Effector memory CD8-positive, alpha-beta T cell (primary cell): ENCODE measurements at places on chromosomes 6 and 20.

DNA sequence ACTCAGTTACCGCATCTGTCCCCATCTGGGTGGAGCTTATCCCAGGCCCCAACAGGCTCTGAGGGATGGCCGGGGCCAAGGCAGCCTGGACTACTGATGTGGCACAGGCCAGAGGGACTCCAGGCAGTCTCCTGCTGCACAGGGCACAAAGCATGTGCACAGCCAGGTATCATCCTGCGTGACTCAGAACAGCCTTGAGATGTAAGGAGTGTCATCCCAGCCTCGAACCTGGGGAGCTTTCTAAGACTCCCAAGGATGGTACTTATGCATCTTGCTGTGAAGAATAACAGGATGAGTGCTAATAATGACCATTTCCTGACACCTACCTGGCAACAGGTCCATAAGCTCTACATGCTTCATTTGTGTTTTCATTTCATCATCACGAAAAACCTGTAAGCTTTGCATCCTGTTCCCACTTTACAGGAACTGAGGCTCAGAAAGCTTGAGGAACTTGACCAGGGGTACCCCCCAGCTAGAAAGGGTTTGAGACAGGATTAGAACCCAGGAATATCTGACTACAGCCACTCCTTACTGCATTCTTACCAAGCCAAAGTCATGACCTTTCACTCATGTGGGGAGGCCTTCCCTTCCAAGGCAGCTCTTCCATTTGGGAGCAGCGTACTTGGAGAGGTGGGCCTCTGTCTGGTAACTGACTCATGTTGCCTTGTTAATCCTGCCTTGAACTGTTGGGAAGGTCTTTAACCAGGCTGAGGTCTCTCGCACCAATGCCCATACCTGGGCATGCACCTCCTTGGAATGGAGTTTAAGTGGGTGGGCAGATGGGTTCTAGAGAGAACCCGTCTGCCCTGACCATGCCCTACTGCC lies 1.9 kb downstream of the TRIB3 start:
- no peak for DNase-seq
- H3K27ac ChIP-seq = peak overlapping the region; percentile 66
- H3K4me3 ChIP-seq = peak overlapping the region; percentile 90
- H3K36me3 ChIP-seq = peaks cover 14% of the 10 kb centered on the region

DNA sequence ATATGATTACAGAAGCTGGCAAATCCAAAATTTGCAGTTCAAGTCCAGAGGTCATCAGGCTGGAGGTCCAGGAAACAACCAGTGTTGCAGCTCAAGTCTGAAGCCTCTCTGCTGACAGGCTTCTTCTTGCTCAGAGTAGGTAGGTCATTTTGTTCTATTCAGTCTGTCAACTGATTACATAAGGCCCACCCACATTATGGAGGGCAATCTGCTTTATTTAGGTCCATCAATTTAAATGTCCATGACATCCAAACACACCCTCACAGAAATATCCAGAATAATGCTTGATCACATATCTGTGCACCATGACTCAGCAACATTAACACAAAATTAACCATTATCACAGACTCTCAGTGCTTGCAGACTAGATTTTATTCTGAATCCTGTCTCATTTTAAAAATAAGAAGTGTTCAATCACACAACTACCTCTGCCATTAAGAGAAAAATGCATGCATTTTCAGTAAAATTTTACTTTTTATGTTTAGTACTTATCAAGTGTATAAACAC lies 759.2 kb upstream of the ADGRB3 start:
- H3K36me3 ChIP-seq = no peaks in the 10 kb centered on the region
- DNase-seq = no peak
- no peak overlapping the region for H3K27ac ChIP-seq
- no peaks in the 10 kb centered on the region for H3K4me1 ChIP-seq
- H3K27me3 ChIP-seq = no peaks in the 10 kb centered on the region

- peaks cover 25% of the 10 kb centered on the region for H3K4me1 ChIP-seq
- DNase-seq = peak; percentile 16
- H3K4me3 ChIP-seq = no peak overlapping the region
- no peaks in the 10 kb centered on the region for H3K27me3 ChIP-seq
Observed at GRCh38 chr6:149233056-149233715, 84.3 kb upstream of the TAB2 start.

DNA sequence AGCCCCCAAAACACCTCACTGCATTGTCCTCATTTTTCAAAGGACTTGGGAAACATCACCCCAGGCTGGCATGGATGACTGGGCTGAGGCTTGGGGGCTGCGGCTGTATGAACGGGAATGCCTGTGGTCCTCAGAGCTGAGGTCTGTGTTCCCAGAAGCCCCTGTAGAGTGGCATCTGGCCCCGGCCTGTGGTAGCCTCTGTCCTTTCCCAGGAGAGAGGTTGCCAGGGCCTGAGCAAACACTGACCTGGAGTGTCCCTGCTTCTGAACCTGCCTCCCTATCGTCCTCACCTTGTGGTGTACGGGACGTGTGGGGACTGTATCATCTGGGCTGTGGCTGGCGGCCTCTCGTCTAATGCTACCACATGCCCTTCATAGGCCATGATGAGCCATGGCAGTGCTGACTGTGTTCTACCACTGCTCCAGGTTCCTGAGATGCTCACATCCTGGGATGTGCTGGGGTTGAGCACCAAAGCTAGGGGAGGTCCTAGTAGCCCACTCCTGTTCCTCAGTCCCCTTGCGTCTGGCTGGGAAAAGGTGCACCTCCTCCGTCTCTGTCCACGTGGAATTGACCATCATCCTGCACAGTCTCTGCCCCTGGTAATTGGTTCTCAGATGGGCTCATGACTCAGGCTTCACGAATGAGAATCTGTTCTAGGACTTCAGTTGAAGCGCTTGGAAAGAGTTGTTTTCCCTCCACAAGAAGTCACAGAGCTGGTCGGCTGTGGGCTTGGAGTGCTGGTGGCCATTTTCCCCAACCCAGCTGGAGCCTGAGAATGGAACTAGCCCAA lies 27.6 kb downstream of the PHACTR3 start:
- H3K27ac ChIP-seq = no peak overlapping the region
- no peak for DNase-seq
- peaks cover 42% of the 10 kb centered on the region for H3K27me3 ChIP-seq
- no peaks in the 10 kb centered on the region for H3K36me3 ChIP-seq
- no peaks in the 10 kb centered on the region for H3K4me1 ChIP-seq
- H3K4me3 ChIP-seq = no peak overlapping the region

DNA sequence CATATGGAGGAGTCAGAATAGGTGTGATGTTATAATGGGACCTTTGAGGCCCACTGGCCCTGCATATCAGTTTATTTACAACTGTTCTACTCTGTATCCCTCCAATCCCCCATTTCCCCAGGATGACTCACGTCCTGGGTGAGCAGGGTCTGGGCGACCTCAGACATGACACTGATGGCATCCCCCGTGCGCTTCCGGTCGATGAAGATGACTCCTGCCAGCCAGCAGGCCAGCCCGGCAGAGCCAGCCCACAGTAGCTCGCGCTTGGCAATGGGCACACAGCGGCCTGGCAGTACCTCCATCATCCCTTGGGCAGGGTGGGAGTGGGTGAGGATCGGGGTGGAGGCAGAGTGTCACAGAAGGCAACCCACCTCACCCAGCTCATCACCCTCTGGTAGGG lies 5.6 kb downstream of the AGPAT1 start:
- H3K36me3 ChIP-seq = peaks cover 7% of the 10 kb centered on the region
- no peaks in the 10 kb centered on the region for H3K27me3 ChIP-seq
- no peak for DNase-seq
- H3K4me1 ChIP-seq = peaks cover 17% of the 10 kb centered on the region
- peak overlapping the region; percentile 36 for H3K27ac ChIP-seq

DNA sequence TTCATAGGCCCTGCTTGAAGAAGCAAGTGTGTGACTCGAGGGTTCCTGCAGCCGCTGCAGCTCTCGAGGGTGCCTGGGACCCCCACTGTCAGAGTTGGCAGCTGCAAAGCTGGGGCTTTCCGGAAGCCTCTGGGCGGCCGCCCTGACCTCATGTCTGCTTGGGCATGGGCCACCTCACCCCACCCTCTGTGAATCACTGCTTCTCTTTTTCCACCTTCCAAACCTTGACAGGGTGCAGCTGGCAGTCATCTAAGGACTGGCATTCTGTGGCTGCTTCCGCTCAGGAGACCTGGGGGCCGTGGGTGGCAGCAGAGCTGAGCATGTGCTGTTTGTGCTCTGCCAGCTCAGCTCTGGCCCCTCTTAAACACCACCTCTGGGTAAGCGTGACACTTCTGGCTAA lies 32.0 kb downstream of the ERMARD start:
- no peaks in the 10 kb centered on the region for H3K36me3 ChIP-seq
- no peak overlapping the region for H3K4me3 ChIP-seq
- H3K27ac ChIP-seq = no peak overlapping the region
- no peaks in the 10 kb centered on the region for H3K4me1 ChIP-seq

GRCh38 chr20:61246269-61246668 lies 5.8 kb upstream of the CDH4 start:
- peaks cover 48% of the 10 kb centered on the region for H3K27me3 ChIP-seq
- no peak overlapping the region for H3K4me3 ChIP-seq
- H3K4me1 ChIP-seq = no peaks in the 10 kb centered on the region
- no peak overlapping the region for H3K27ac ChIP-seq
- no peaks in the 10 kb centered on the region for H3K36me3 ChIP-seq

GRCh38 chr6:75481394-75481793 lies 12.2 kb downstream of the FILIP1 start:
- H3K27ac ChIP-seq = no peak overlapping the region
- no peak for DNase-seq
- H3K4me1 ChIP-seq = no peaks in the 10 kb centered on the region
- H3K27me3 ChIP-seq = peaks cover 23% of the 10 kb centered on the region

DNA sequence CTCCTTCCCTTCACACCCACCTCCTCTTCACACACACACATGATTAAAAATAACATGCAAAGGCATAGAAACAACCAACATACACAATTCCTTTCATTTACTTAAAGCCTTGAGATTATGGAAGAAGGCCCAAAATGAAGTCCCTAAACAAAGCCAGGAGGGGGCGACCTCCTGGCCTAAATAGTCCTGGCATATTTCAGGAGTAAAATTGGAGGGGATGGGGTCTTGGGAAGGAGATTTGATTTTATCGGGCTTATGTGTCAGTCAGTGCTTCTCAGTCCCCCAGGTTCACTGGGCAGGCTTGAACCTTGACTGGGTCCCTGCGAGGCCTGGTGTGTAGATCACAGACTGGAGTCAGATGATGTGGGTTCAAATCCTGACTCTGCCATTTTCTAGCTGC lies 266.4 kb downstream of the SAMD5 start:
- H3K27me3 ChIP-seq = no peaks in the 10 kb centered on the region
- H3K27ac ChIP-seq = no peak overlapping the region
- H3K4me1 ChIP-seq = no peaks in the 10 kb centered on the region
- no peaks in the 10 kb centered on the region for H3K36me3 ChIP-seq
- DNase-seq = no peak

DNA sequence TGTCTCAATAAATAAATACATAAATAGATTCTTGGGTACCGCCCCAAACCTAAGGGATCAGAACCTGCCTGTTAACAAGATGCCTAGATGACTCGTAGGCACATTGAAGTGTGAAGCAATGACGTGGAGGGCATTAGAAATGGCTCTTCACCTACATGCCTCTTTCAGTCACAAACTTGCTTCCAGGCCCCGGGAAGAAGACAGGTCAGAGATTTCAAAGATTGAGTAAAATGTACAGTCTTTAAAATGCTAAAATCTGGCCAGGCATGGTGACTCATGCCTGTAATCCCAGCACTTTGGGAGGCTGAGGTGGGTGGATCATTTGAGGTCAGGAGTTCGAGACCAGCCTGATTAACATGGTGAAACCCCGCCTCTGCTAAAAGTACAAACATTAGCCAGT lies 480.8 kb upstream of the JARID2 start:
- H3K27me3 ChIP-seq = no peaks in the 10 kb centered on the region
- H3K36me3 ChIP-seq = no peaks in the 10 kb centered on the region
- no peak overlapping the region for H3K4me3 ChIP-seq
- DNase-seq = no peak
- H3K27ac ChIP-seq = no peak overlapping the region

- no peak for DNase-seq
- no peak overlapping the region for H3K4me3 ChIP-seq
- H3K36me3 ChIP-seq = no peaks in the 10 kb centered on the region
- H3K27ac ChIP-seq = no peak overlapping the region
- H3K27me3 ChIP-seq = no peaks in the 10 kb centered on the region
Observed at GRCh38 chr6:101747716-101748115, 354.2 kb downstream of the GRIK2 start.

GRCh38 chr6:16948396-16948795 lies 153.5 kb upstream of the STMND1 start:
- H3K27me3 ChIP-seq = peaks cover 19% of the 10 kb centered on the region
- H3K4me1 ChIP-seq = no peaks in the 10 kb centered on the region
- no peak overlapping the region for H3K4me3 ChIP-seq
- H3K27ac ChIP-seq = no peak overlapping the region
- no peaks in the 10 kb centered on the region for H3K36me3 ChIP-seq
- no peak for DNase-seq

DNA sequence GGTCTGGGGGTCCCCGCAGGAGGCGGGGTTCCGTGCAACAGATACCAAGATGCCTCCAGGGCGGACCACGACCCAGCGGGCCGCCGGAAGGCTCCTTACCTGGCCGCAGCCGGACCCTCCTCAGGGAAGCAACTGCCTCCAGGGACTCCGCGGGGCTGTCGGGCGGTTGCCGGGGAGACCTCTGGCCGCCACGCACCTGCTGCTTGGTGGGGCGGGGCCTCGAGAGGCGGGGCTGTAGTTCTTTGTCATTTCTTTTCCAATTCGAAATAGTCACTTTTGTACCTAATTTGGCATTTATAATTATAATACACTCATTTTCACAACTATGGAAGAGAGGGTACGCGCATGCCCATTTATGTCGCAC lies 647 bp downstream of the AK9 start:
- H3K27ac ChIP-seq = peak overlapping the region; percentile 87
- peak; percentile 41 for DNase-seq
- H3K27me3 ChIP-seq = no peaks in the 10 kb centered on the region
- peaks cover 17% of the 10 kb centered on the region for H3K4me1 ChIP-seq
- peak overlapping the region; percentile 86 for H3K4me3 ChIP-seq

DNA sequence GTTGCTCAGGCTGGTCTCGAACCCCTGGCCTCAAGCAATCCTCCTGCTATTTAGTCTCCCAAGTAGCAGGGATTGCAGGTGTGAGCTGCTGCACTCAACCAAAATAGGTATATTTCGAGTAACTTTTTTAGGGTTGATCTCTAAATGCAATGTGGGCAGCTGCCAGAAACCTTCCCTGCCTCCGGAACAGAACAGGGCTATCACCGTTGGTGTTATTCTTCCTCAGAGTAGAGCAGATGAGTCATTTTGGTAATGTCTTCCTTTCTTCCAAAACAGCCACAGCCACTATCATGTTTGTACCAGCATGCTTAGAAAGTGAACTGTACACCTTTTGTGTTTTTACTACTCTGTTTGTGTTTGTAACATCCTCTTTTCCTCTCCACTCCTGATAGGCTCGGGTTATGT lies 44.1 kb downstream of the SNX9 start:
- no peaks in the 10 kb centered on the region for H3K27me3 ChIP-seq
- peaks cover 6% of the 10 kb centered on the region for H3K36me3 ChIP-seq
- peaks cover 2% of the 10 kb centered on the region for H3K4me1 ChIP-seq
- H3K27ac ChIP-seq = no peak overlapping the region
- no peak for DNase-seq
